ENCODE measurements at places on chromosomes 12 and 14.

GRCh38 chr12:112261559-112261958 is 120.7 kb downstream of the HECTD4 start:
- no peak for DNase-seq

- DNase-seq = no peak
Observed at GRCh38 chr12:93947486-93947885, 200.9 kb upstream of the PLXNC1 start.

DNA sequence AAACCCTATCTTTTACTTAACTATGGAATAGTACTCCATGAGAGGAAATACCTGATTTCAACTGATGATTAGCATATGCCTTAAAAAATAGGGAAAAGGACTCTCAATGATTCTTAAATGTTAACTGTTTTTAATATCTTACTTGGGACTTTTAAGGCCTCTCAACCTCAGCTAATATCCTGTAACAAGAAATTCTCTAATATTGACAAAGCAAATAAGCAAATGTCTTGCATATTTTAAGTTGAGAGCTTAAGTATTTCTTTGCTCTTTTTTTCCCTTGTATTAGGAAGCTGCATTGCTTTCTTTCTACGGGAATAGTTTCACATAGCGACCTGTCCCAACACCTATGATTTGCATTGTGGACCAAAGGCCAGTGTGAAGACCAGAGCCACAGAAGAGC is 249.9 kb downstream of the BCAT1 start:
- DNase-seq = no peak

DNA sequence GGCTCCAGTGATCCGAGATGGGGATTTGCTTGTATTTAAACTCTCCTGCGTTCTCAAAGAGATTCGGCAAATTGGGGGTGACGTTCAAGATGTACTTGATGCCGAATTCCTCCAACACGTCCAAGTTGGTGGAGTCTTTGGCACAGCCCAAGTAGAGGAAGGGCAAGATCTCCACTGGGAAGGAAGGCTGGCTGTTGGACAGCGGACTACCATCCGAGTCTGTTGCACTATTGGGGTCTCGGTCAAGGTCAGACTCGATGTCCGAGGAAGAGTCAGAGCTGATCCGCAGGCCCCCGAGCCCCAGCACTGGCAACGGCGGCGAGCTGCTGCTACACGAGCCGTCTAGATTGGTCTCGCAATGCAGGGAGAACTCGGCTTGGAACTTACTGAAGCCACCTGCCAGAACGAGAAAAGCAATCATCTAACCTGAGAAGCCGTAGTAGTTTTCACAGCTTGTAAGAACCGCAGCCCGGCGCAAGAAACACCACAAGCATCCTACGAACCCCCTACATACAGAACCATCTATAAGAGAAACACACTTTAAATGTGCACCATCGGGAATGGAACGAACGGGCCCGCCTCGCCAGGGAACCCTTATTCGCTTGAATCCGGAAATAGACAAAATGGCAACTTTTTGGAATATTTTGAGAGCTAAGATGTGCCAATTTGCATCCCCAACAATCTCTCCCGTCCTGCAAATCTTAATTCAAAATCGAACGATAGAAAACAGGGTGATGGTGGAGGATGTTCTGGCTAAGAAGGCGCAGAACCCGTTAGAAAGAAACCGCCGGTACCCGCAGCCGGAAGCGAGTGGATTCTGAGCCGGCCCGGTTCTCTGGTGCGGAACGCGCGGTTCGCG is 1.4 kb downstream of the DUSP6 start:
- DNase-seq = no peak

All from fibroblast of skin of left quadriceps (primary cell).